ENCODE measurements at places on chromosomes 13 and 19.

GRCh38 chr19:39403331-39404312 lies 3.0 kb upstream of the ZFP36 start:
- peak; percentile 98 for DNase-seq

- DNase-seq = no peak
Measured at GRCh38 chr19:1497578-1498235, 6.7 kb downstream of the REEP6 start.

DNA sequence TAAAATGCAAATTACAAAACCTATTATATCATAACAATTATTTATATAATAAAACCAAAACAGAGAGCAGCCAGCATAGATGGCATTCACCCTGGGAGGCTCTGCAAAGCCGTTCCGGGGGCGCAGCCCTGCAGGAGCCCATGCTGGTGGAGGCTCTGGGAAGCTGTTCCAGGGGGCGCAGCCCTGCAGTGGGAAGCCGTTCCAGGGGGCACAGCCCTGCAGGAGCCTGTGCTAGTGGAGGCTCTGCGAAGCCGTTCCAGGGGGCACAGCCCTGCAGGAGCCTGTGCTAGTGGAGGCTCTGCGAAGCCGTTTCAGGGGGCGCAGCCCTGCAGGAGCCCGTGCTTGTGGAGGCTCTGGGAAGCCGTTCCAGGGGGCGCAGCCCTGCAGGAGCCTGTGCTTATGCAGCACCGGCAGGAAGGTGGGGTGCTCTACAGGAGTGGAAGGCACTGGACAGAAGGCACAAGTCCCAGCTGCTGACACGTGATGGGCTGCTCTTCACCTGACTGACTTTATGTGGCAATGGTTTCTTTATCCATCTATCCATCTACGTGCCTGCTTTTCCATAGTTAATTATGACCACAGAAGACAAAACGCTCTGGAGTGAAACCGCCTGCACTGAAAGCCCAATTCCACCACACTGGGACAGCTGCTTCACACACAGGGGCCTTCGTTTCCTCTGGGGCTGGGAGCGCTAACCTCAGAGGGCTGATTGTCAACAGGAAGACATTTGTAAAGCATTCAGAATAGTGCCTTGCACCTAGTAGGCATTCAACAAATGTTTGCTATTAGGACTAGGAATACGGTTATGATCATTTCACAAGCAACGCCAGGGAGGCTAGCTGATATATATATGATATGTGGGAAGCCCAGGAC lies 23.7 kb downstream of the PCID2 start:
- DNase-seq = no peak

DNA sequence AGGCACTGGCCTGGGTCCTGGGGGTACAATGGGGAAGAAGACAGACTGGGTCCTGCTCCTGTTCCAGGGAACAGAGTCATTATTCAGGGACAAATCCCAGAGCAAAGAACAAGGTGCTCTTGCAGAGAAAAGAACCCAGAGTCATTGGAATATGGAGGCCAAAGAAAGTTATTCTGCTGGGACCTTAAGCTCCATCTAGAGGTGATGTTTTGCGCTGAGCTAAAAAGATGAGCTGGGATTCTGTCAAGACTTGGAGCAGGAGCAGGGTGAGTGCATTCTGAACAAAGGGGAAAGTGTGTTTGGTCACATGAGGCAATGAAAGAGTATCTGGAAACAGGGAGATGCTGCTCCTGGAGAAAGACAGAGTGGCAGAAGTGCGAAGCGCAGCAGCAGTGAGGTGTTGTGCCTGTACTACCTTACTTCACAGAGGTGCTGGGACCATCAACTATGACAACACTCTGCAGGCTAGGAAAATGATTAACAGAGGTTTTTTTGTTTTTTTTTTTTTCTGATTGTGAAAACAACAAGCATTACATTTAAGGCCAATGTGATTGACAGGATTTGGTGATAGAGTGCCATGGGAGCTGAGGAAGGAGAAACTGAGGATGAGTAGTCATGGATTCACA lies 95.3 kb upstream of the TNFSF11 start:
- DNase-seq = no peak

GRCh38 chr19:811506-812048 lies 10.2 kb downstream of the PLPPR3 start:
- DNase-seq = no peak

DNA sequence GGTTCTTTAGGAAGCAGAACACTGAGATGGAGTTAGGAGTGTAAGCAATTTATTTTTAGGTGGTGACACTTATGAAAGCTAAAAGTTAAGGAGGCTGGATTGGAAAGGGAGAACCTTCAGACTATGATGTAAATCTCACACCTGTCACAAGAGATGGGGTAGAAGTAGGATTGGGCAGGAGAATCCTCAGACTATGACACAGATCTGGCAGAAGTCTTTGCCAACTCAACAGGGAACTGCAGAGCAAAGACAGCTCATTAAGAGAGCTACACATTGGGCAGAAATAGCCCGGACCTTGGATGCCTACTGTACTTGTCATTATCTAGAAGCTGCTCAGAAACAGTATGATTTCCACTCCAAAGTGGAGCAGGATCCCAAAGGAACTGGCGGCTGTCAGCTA lies 134.4 kb downstream of the DNAJC15 start:
- no peak for DNase-seq

DNA sequence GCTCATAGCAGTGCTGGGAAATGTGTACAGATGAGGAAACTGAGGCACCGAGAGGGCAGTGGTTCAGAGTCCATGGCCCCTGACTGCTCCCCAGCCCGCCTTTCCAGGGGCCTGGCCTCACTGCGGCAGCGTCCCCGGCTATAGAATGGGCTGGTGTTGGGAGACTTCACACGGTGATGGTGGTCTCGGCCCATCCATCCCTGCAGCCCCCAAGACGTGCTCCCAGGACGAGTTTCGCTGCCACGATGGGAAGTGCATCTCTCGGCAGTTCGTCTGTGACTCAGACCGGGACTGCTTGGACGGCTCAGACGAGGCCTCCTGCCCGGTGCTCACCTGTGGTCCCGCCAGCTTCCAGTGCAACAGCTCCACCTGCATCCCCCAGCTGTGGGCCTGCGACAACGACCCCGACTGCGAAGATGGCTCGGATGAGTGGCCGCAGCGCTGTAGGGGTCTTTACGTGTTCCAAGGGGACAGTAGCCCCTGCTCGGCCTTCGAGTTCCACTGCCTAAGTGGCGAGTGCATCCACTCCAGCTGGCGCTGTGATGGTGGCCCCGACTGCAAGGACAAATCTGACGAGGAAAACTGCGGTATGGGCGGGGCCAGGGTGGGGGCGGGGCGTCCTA lies 15.9 kb downstream of the LDLR start:
- DNase-seq = no peak

DNA sequence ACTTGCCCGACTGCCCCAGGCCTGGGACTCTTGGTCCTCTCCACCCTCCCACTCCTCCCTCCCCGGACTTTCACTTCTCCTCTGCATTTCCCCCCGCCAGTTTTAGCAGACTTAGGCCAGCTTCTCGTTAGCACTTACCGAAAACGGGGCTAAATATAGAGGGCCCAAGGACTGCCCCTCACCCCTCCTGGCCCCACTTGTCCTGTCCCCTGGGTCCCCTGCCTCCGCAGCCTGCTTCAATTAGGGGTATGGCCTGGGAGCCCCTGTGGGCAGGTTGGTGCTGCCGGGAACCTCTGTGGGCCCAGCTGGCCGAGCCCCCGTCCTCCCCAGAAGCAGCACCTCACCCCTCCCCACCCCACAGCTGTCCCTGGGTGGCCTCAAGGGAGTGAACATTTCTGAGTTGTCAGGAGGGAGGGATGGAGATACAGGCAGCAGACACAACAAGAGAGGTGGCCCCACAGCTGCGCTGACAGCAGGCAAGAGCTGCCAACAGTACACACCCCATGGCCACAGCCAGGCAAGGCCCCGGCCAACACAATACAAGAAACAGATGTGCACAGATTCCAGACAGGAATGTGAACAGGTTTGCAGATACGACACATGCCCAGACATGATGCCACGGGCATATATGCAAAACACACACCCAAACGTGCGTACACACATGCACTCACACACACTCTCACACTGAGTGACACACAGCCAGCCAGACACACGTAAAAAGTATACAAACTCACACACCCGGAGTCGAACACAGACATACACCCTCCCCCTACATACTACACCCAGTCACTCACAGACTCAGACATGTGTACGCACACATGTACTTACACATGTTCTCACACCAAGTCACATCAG lies 2.6 kb downstream of the POU2F2 start:
- no peak for DNase-seq

DNA sequence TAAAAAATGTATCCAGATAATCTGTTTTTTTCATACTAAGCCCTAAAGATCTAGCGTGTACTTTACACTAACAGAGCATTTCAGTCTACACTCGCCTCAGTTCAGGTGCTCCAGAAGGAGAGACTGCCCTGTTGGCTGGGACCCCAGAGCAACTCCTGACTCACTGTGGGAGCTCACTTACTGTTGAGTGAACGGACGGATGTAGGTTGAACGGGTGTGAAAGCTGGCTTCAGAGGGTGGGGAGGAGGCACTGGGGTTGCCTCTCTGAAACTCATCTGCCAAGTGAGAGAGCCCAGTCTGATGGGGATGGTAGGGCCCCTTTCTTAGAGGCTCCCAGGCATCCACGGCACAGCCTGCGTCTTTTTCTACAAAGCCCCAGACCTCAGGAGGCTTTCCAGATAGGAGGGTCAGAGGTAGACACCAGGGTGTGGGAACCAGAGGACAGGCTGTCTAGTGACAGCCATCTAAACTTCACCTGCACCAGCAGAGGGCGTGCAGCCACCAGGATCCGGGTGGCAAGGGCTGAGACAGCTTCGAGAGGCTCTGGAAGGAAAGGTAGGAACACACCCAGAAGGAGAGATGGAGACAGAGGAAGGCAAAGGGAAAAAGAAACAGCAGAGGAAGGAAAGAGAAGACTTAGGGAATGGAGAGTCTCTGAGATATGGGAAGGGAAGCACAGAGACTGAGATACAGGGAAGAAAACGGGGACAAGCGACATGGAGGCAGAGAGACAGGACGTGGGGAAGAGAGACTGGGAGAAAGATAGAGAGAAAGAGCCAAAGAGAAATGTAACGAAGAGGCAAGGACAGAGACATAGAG lies 3.7 kb downstream of the KASH5 start:
- DNase-seq = peak; percentile 63

GRCh38 chr13:29524176-29524575 lies 71.3 kb downstream of the SLC7A1 start:
- no peak for DNase-seq

DNA sequence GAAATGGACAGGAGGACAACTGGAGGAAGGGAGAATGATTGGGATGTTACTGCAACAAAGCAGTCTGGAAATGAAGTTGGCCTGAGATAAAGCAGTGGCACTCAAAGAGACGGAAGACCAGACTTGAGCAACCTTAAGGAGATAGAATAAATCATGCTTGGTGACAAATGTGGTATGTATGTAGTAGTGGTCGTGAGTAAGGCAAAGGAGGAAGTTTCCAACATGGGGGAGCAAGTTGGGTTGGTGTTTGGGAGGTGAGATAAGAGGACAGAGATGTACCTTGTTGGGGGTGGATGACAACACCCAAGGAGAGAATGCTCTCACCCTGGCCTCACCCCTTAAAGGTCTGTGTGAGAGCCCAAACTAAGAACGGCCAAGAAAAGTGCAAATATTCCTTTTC lies 420.5 kb downstream of the DIAPH3 start:
- no peak for DNase-seq

GRCh38 chr13:27133889-27134288 lies 37.7 kb downstream of the USP12 start:
- DNase-seq = no peak

GRCh38 chr13:41562083-41562482 lies 104.7 kb downstream of the RGCC start:
- no peak for DNase-seq

DNA sequence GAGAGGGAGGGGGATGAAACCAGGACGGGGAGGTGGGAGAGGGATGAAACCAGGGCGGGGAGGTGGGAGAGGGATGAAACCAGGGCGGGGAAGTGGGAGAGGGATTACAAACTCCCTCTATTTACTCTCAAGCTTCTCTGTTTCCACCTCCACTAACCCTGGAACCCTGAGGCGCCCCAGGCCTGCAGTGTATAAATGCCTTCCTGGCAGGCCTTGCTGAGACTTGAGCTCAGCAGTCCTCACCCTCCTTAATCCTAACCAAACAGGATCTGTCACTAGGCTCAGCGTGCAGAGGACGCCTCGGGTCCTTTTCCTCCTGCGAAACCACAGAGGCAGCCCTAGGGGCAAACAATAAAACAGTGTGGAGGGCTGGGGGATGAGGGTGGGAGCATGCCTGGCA lies 32.1 kb upstream of the OR1M1 start:
- DNase-seq = no peak

- no peak for DNase-seq
Measured at GRCh38 chr13:37811441-37811840, 58.1 kb downstream of the TRPC4 start.

- no peak for DNase-seq
Measured at GRCh38 chr19:38044267-38045111, 137.5 kb downstream of the SIPA1L3 start.

DNA sequence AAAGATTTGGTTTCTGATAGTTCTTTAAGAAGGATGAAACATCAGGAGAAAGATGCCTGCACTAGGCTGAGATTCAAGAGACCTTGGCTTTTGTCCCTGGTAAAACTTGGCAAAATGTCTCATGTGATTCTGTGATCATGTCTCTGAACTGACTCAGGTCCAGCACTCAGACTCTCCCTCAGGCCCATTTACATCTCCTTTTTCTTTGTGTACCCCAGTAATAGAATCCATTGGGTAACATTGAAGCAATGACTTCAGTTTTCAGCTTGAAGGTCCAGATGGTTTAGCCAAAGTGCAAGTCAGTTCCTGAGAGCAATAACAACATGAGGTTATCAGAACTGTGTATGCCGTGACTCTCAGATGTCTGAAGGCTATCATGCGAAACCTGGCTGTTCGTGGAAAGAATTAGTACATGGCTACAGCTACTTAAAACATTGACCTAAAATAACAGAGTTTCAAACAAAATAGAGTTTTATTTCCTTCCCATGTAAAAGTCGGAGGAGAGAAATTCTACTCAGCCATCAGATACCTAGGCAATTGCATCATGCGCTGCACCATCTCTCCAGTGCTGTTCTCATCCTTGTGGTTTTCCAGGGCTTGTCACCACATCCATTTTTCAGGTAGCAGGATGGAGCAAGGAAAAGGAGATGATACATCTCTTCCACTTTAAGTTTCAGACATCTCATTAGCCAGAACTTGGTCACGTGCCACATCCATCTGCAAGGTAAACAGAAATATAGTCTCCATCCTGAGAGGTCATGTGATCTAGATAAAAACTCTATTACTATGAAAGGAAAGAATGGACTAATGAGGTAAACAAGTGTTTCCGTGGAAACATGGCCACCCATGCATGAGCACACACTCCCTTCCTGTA lies 117.3 kb downstream of the POSTN start:
- no peak for DNase-seq

- no peak for DNase-seq
Measured at GRCh38 chr13:73401769-73402168, 343.0 kb downstream of the KLF5 start.

GRCh38 chr19:4870025-4870700 lies 2.7 kb upstream of the PLIN3 start:
- no peak for DNase-seq
